Glomerular endothelial cell (primary cell): ENCODE measurements at places on chromosomes 12 and 14. TPM values are rescaled to one million over a fixed set of nuclear protein-coding genes. Genes with fewer than 3 reads are reported as not detected.

GRCh38 chr12:102169922-102170621 is 27.6 kb downstream of the PMCH start:
- no peak for DNase-seq

GRCh38 chr14:94113908-94114588 is 3.5 kb downstream of the IFI27 start:
- DNase-seq = no peak

DNA sequence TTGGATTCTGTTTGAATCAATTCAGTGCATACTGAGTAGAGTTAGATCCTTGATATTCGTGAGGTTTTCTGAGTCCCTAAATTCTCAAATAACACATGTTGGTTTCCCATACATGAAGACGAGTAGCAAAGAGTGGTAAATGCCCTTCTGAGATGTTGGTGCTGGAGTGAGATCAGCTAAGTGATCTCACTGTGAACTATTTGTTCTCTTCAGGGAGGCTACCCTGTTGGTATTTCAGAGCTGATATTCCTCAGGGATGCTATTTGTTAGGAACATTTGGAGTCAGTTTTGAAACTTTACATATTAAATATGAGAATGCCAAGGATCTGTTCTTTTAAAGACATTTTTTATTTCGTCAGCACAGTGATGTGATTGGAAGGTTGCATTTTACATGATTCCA is 54.7 kb downstream of the SUSD6 start:
- no peak for DNase-seq

DNA sequence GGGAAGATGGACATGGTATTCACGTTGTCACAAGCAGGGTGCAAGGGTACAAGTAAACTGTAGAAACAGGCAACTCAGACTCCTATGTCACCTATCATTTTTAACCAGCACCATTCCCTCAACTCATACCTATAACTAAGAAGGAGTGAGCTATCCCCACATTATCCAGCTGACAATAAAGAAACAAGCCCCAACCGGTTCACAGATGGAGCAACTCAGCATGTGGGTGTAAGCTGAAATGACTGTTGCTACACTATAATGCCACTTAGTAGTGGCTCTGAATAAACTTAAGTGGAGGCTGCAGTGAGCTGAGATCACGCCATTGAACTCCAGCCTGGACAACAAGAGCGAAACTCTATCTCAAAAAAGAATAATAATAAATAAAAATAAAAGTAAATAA is 829.5 kb upstream of the MDGA2 start:
- DNase-seq = no peak

DNA sequence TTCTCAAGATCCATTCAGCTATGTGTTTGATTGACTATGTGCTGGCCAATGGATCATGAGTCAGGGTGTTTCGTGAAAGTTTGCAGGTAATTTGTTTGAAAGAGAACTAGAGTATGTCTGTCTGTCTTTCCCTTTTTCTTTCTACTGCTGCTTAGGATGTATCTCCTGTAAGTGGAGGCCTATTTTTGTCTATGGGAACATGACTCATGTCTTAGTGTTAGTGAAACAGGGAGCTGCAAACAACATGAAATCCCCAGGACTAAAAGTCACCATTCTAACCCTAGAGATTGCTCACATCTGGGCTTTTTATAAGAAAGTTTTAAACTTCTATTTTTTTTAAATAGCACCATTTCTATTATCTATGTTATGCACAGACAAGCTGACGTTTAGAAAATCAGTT is 333.0 kb downstream of the CCER1 start:
- DNase-seq = no peak

GRCh38 chr12:125272383-125272933 is 207.2 kb downstream of the AACS start:
- DNase-seq = no peak

GRCh38 chr12:92581604-92582003 is 121.2 kb upstream of the PLEKHG7 start:
- no peak for DNase-seq

DNA sequence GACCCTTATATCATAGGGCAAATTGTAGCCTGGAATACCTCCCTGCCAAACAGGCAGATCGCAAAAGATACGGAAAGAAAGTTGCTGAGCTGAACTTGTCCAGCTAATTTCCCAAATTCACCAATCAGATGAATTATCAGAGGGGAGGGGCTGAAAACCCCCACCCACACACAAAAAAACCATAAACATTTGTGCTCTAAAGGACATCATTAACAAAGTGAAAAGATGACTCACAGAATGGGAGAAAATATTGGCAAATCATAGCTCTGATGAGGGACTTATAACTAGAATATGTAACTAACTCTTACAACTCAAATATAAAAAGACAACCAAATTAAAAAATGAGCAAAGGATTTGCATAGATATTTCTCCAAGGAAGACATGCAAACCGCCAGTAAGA is 36.3 kb downstream of the PTHLH start:
- no peak for DNase-seq

GRCh38 chr12:23540572-23540971 is 408.9 kb downstream of the SOX5 start:
- no peak for DNase-seq

DNA sequence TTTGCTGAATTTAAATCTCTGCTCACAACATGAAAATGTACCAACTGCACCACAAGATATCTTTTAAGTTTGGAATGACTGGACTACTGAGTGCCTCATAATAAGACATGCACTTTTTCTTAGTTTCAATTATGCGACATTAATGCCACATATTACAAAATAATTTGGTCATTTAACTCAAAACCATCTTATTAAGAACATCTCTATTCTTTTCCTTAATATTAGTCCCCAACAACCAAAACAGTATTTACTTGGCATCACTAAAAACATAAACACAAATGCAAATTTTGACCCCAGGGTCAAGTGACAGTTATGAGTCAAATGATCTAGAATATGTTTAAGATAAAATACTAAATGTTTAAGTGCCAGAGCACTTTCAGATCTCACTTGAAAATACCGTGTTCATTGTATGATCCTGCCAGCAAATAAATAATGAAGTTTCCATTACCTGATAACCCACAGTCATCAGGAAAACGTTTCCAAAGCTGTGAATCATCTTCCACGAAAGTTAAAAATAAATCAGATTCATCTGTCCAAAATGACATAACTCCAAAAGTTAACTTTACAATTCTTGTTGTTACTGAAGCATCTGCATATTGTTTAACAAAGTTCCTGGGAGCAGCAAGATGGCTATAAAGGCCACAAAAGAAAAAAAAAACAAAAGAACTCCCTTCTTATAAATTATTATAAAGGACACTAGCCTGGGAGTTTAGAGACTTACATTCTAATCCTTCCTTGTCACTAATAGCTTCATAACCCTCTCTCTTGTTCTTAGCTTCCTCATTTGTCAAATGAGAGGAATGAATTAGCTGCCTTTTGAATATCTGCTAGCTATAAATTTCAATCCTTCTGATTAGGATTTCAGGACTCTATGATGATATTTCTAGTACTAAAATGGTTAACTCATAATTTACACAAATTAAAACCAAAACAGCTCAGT is 30.5 kb upstream of the AP4S1 start:
- no peak for DNase-seq

DNA sequence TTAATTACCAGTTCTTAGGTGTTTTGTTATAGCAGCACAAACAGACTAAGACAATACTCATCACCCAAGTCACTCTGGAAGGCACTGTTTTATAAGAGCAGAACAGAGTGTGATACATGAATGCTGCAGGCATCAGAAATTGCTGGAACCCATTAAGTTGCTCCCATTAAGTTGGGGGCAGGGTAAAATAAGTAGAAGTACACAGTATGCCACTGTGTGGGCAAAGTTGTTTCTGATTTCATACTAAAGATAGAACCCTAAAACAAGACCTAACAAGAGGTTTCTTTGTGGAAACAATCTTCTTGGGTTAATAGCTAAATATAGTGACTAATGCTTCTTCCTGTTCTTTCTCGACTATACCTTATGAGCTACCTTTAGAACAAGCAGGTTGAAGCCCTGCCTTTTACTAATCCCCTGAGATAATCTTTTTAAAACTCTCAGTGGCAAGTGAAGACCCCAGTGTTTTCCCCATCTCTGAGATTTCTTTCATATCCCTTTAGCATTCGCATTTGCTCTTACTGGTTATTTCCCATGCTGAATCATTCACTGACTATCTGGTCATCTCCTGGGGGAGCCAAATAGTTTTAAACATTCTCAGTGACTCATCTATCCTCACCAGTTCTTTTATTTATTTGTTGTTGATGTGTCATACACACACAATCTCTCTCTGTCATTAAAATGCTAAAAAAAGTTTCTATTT is 52.3 kb downstream of the SOCS2 start:
- DNase-seq = peak; percentile 44

Gene ZNF268
- total RNA-seq = 10.9 and 35.6 TPM in 2 replicates

Gene TUBA1B
- 1,215 and 1,250 TPM in 2 replicates for total RNA-seq

Gene ESPL1
- total RNA-seq = 2.6 and 4.8 TPM in 2 replicates

Gene ADAM20
- 0.10 and 0.47 TPM in 2 replicates for total RNA-seq

Gene CEBPE
- total RNA-seq = not detected in 2 replicates

Gene STAC3
- total RNA-seq = 0.18 and 0.58 TPM in 2 replicates

Gene NUBPL
- total RNA-seq = 7.6 and 13.1 TPM in 2 replicates

Gene ZNF605
- total RNA-seq = 5.7 and 6.2 TPM in 2 replicates

Gene ADCY4
- 63.3 and 115 TPM in 2 replicates for total RNA-seq

Gene TGM1
- 0.64 and 2.5 TPM in 2 replicates for total RNA-seq
